Stimulated activated CD8-positive, alpha-beta memory T cell treated with anti-CD3 and anti-CD28 coated beads, Interleukin-15, amount 100 ng/mL, for 4 hours (primary cell): ENCODE measurements at places on chromosomes 2 and 18.

DNA sequence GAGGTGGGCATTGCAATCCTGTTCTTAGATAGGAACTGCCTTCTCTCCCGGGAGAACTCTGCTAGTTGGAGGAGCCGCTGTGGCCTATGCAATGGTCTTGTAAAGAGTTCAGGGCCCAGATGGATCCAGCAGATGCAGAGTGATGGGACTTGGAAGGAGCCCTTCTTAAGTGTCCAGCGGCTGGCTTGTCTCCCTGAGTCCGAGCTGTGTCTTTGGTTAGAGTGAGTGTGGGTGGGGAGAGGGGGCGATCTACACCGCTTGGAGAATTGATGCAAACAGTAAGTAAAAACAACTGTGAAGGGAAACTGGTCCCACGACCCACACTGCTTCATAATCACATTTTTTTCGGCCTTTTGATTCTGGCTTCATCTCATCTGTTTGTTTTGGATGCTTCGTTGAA is 89.8 kb upstream of the CYRIA start:
- no peak for DNase-seq

GRCh38 chr2:5236249-5236648 is 455.9 kb upstream of the SOX11 start:
- DNase-seq: no peak

- no peak for DNase-seq
Observed at GRCh38 chr2:167575276-167575675, 672.1 kb downstream of the STK39 start.

DNA sequence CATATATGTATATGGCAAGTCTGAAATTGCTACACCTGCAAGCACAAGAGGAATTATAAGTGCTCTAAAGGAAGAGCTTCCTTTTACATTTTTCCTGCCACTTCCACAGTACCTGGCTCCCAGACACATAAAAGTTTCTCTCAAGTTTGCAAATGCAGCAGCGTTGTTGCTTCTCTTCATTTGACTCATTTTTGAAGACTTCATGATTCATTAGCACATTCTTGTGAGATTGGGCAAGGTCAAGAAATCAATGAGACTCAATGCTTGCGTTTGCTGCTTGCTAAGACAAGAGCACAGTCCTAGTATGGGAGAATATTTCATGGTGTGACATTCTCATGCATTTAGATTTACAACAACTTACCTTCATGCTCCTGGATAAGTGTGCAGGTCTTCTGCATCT is 42.6 kb upstream of the PDCL3 start:
- DNase-seq: no peak

- DNase-seq: no peak
Observed at GRCh38 chr2:235347691-235348090, 146.2 kb upstream of the AGAP1 start.

GRCh38 chr18:6962571-6963451 is 154.8 kb downstream of the LAMA1 start:
- no peak for DNase-seq

DNA sequence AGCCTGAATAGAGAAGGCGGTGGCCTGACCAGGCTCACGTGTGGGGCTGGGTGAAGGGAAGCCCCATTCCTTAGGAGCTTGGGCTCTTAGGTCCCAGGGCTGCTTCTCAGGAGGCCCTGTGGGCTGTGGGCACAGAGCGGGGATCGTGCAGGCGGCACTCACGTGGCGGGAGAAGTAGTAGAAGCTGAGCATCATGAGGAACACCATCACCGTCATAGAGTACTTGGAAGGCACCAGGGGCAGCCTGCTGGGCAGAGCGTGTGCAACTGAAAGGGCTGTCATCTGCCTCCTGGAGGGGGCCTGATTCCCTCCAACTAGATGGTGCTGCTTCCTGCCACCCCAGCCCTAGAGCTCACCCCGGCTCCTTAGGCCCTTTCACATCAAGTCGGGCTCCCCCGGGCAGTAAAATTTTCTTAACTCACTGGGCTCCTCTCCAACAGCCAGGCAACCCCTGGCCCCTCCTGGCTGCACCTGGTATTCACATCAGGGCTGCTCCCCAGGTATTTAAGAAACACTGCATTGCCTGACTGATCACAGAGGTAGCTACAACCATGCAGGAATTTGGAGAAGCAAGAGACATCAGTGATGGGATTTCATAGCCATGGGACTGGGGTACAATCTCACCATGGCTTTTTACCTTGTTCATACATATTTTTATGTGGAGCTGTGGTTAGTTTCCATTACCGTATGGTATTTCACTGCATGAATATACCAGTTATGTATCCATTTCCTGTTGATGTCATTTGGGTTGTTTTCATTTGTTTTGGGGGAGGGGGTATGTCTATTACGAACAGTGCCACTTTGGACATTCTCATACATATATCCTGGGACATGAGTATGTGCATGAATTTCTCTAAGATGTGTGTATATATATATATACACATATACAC is 32.9 kb downstream of the CENPO start:
- DNase-seq: no peak

GRCh38 chr18:12307701-12308385 is at the start of gene TUBB6:
TUBB6 (plus strand) TSS chr18:12308241; CDS start chr18:12308293, 52 bp downstream.
- DNase-seq: no peak

DNA sequence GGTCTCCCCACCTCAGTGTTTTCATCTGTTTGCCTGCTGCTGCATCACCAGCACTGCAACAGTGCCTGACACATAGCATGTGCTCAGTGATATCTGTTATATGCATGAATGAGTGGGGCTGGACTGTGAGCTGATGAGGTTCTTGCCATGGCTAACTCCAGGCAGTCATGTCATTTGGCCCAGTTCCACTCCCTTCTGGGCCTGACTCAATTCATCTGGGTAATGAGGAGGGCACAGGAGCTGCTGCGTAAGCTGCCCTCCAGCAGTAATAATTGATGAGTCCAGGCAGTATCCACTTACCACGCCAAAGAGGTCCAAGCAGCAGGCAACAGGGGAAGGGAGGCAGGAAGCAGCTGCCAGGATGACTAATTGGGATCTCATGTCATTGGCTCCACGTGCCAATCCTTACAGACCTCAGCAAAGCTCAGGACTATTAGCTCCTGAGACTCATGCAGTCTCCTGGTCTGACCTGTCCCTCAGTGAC is 34.1 kb upstream of the MAT2A start:
- no peak for DNase-seq

GRCh38 chr18:77145364-77145901 is 12.8 kb upstream of the MBP start:
- DNase-seq: no peak

GRCh38 chr2:150548527-150548926 is 61.1 kb upstream of the RND3 start:
- no peak for DNase-seq

DNA sequence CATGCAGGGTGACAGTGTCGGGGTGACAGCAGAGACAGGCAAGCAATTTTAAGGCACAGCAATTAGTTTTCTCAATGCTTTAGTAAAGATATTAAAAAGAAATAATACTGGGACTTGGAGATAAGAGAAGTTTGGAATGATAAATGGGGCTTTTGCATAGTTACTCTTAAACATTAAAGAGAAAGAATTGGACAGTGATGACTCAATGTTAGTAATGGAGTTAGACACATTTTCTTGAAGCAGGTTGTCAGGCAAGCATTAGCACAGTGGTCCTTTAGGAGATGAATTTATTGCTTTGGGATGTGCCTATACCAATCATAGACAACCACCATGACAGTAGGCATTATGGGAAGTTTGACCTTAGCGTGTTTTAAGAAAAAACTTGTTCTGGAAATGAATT is 228.3 kb upstream of the RAB12 start:
- no peak for DNase-seq

DNA sequence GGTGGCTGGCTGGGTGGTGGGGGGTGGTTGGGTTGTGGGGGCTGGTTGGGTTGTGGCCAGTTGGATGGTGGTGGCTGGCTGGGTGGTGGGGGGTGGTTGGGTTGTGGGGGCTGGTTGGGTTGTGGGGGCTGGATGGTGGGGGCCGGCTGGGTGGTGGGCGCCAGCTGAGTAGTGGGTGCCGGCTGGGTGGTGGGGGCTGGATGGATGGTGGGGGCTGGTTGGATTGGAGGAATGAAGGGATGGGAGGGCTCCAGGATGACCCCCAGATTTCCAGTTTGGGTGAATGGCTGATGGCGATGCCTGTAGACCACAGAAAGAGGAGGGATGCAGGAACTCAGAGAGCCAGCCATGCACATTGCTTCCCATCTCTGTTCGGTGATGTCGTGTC is 26.8 kb upstream of the GPR17 start:
- no peak for DNase-seq

GRCh38 chr2:177964892-177965291 is 107.7 kb downstream of the PDE11A start:
- no peak for DNase-seq

DNA sequence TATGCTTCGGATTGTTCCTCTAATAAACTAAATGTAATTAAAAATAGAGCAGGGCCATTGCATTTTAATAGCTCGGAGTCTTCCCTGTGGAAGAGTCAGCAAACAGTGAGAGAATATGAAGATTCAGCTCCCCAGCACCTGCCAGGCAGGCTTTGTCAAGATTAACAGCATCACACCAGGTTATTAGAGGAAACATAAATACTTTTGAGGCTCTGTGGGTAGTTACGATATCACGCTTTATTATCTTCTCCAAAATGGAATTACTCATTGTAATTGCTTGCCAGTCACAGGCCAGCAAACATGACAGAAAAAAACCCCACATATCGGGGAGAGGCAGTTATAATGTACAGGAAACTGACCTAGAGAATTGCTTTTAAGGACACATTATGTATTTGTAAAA is 303.9 kb downstream of the CPS1 start:
- DNase-seq: no peak

GRCh38 chr2:36513661-36514060 is 84.3 kb downstream of the FEZ2 start:
- no peak for DNase-seq

DNA sequence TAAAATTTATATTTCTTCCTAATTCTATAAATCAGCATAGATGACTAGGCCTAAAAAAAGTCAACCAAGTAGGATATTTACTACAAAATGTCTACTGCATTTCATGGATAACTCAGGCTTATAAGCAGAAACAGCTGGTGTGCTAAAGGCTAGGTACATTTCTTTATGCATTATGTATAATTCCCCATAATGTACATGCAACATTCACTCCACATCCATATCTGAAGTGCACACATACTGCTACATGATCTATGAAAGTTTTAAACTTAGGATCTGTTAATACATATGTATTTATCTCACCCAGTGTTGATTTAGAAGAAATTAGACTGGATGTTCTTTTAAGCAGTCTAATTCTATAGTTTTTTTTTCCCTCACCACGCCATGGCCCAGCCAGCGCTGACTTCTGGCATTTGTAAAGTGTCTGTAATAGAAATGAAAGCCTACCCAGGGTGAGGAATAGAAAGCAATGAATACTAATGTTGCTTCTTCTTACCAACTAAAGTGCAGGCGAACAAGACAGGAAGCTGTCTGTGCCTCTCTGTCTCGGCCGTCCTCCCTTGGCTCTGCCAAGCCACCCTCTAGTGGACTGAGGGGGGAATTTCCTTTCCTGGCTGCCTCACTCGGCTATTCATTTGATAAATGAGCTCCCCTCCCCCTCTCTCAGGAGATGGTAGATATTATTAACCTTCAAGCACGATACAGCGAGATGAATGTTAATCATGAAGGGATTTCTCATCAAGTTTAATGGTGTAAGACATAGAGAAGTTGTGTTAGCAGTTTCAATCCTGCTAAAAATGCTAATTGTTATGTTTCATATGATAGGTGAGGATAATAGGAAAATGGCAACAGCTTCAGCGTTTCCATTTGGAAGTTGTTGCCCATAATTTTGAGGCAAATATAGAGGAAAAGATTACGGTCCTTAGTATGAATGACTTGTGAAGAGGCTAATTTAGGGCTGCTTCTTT is 384.5 kb downstream of the MTX2 start:
- no peak for DNase-seq

DNA sequence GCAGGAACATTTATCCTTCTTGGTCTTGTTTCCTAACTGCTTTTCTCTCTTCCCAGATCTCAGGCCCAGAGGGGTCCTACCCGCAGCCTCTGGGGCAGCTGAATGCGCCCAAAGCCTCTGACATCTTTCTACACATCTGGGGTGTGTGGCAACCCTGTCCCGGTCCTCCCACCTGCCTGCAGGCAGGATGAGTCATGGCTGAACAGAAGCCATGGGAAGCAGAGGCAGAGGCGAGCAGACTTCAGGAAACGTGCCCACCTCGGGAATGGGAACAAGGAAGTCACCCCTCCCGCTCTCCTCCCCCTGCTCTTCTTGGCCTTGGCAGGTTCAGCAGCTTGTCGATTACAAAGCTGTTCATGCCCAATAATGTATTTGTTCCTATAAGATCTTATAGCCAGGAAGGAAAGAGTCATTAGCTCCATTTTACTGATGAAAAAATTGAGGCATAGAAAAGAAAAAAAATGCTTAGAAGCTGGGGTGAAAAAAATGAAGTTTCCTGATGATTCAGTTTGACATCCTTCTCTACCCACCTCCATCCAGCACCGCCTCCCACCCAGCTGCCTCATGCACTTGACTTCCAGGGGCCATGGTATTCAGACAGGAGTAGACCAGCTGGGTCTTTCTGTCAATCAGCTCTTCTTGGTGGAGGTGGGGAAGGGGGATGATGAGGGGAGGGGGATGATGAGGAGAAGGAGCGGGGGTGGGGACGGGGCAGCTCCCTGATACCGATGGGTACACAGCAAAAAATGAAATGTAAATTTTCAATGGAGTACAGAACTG is 10.4 kb upstream of the KCNF1 start:
- no peak for DNase-seq

DNA sequence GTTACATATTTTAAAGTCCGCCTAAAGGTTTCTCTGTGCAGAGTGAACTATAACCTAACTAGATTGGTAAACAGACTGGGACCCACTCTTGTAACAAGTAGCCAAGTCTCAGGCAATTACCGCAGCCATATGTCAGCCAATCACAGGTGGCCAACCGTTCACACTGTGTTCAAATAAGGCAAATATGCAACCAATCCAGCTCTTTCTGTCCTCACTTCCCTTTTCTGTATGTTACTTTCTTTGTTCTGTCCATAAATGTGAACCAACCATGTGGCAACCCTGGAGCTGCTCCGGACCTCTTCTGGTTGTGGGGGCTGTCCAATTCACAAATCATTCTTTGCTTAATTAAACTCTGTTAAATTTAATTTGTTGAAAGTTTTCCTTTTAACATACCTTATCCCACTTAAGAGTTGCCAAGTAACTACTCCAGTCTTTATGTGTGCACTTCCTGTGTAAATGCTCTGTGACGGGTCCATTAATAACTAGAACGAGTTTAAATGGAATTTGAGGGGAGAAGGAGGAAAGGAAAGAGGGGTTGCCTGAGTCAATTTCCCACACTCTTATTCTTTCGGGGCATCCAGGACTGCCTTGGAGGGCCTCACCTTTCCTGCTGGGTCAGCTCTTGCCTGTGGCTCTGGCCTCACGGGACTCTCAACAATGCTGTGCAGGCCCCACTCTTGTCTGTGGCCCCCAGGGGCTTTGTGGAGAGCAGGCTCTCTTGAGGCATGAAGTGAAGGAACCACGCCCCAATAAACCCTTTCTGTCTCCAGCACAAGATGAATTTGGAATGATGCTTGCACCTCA is 6.6 kb upstream of the RPL37A start:
- no peak for DNase-seq

DNA sequence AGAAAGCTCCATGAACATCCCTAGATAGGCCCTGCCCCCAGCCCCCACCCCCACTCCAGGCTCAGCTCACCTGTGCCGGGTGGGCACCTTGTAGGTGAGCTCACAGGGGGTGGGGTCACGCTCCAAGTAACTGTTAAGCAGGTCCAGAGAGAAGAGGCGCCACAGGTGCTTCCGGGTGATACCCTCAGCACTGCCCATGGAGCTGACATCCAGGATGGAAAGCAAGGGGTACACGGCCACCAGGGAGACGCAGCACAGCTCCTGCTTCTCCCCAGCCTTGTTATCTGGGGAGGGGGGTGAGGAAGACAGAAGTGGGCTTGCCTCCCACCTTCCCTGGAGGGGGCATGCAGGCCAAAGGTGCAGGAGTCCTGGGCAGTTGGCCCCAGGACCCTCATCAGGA is 21.9 kb downstream of the CFAP65 start:
- no peak for DNase-seq
